ENCODE measurements at places on chromosomes 7 and 10.

DNA sequence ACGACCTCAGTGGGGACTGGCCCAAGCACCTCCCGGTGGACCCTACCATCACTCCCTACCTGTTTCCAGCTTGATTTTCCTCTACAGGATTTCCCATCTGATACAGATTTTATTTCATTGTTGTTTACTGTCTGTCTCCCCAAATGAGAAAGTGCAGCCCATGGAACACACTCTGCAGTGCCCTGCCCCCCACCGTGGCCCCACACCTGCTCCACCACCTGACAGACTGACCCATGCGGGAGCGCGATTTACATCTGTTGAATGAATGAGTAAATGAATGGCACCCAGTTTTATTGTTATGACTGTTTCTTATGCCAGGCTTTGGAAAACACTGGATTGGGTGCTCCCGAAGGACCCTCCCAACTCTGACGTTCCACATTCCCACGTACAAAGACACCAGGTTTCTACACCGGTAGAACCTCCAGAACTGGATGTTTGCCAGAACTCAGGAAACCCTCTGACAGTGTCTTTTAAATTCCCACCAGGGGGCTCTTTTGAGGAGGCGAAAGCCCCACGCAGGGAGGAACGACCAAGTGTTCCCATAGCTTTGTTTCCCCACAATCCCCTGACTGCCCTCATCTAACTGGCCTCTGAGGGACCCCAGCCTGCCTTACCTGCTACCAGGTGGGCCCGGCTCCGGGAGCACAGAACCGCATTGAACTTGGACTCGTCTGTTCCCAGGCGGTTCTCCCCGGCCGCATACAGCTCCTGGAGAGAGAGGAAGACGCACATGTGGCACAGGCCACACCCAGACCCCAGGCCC, 29.0 kb downstream of the PLAC9 start:
- DNase-seq, result no peak

DNA sequence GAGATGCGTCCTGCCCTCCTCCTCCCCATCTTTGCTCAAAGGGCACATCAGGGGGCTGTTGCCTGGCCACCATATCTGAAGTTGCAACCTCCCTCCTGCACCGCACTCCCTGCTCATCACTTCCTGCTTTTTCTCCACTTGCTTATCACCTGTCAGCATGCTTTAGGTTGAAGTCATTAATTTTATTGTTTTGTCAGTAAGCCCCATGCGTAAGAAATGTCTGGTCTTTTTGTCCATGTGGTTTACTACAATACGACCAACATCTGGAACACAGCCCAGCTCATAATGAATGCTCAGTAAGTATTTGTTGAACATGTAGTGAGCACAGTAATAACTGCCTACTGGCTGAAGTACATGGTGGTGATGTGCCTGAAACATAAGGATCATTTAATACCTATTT, 71.6 kb upstream of the GJD4 start:
- DNase-seq, result peak; percentile 77

GRCh38 chr10:31136930-31137885, 105.5 kb upstream of the ZNF438 start:
- DNase-seq, result peak; percentile 42

GRCh38 chr10:74937266-74937856, 111.0 kb downstream of the KAT6B start:
- DNase-seq, result no peak

DNA sequence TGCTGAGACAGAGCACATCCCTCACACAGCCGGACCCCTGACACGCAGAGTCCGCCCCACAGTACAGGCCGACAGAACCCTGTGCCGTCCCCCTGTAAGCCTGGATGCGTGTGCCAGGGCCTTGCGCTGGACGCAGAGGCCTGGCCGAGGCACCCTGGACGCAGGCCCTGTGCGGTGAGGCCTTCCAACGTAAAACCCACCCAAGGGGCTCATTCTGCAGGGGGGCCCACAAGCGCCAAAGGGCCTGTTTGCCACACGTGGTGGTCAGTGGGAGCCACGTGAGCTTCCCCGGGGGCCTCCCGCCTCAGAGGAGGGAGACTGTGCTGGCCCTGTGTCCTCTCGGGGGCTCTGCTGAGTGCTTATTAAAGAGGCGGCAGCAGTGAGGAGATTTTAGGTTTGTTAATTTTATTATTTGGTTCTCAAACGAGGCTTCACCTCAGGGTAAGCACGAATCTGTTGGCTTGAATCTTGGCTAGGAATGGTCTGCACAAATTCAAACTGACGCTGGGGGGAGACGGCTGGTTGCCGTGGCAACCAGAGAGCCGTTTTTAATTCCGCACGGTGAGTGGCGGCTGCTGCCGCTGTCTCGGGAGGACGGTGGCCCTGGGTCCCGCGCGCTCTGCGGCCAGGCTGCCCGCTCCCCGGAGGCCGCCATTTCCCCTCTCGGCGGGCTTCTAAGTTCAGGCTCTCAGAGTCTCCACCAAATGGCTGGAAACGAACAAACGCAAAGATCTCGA, 4.9 kb upstream of the ADGRA1 start:
- DNase-seq, result no peak

GRCh38 chr10:7937315-7937945, 117.1 kb upstream of the GATA3 start:
- no peak for DNase-seq

- DNase-seq, result no peak
Measured at GRCh38 chr7:69603351-69603750, 5.1 kb downstream of the AUTS2 start.

DNA sequence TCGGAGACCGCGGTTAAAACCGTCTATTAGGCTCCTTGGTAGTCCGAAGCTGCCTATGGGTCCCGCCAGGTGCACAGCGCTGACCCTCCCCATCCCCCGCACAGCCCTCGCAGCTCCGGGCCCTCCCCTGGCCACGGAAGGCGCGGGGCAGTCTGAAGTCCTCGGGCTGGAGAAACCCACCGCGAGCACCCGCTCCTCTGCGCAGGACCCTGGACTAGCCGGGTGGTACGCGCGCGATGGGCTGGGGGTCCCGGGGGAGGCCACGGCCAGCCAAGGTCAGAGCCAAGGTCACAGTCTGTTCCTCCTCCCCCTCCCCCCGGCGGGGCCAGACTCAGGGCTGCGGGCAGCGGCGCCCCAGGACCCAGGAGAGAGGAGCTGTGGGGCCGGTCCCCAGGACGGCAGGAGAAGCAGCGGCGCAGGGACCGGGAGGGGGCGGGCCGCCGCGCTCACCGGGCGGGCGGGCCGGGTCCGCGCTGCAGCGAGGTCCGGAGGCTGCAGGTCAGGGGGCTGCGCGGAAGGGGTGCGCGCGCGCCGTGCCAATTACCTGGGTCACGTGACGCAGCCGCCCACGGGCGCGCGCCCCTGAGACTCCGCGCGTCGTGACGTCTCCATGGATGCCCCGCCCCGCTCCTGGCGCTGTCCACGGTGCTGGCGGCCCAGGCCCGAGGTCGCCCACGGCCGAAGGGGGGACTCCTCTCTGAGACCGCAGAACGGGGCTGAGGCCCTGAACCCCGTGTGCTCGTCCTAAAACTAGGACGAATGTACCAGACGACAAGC, at the start of gene OGDHL:
TSS of gene OGDHL (minus strand) at position 535 of the 777 bp plus-strand sequence. CDS start 3,731 bp downstream, outside the sequence.
- peak; percentile 85 for DNase-seq

DNA sequence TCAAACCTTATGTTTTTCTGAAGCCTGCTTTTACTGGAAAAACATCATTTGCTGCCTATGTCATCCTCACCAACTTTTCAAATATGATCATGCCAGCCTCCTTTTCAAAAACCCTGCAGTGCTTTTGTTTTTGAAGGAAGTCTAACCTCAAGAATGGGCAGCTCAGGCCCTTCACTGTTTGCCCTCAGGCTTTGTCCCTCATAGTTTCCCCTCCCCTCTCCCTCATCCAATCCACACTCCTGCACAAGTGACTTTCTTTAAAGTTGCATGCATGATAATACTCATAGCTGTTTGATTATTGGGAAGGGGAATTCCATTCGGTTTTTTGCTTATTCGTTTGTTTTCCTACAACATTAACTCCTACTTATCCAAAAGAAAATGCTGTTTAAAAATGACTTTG, 219.4 kb downstream of the SEMA3E start:
- DNase-seq, result no peak

- DNase-seq, result peak; percentile 51
Measured at GRCh38 chr7:92402920-92403759, 44.1 kb upstream of the GATAD1 start.

- peak; percentile 91 for DNase-seq
Measured at GRCh38 chr10:21364196-21365114, 161.0 kb downstream of the SKIDA1 start.

DNA sequence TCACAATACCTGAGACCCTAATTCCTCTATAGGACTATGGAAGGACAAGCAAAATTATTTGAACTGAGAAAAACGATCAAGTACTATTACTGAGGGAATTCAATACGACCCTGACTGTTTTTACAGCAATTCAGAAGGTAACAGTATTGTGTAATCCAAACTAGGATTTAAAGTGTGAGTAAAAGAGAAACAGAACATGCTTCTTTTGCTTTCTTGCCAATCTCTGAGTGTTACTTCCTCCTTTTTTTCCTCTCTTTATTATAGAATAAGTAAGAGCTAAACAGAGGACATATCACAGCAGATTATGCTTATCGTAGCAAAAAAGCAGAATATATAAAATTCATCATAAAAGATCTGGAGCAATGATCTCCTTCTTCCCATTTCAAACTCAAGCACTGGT, 292.1 kb downstream of the THSD7A start:
- DNase-seq, result peak; percentile 2

- DNase-seq, result no peak
Measured at GRCh38 chr7:24356718-24357386, 72.9 kb downstream of the NPY start.

DNA sequence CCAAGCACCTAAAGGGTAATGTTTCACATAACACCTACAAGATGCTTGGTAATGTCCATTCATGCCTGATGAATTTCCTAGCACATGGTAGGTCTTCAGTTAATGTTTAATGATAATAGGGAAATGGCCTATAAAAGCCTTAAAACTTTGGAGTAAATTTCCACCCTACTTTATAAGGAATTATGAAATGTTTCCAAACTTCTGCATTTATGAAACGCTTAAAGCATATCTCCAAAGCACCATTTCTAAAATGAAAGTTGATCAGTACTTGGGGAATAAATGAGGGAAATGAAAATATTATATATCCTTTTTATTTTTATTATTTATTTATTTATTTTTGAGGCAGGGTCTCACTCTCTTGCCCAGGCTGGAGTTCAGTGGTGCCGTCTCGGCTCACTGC, 51.8 kb downstream of the INPP5F start:
- DNase-seq, result no peak

- peak; percentile 24 for DNase-seq
Measured at GRCh38 chr10:123229927-123230630, 75.9 kb downstream of the BUB3 start.

GRCh38 chr7:55107946-55108345, 89.1 kb downstream of the EGFR start:
- peak; percentile 27 for DNase-seq

GRCh38 chr10:60374836-60375235, 14.8 kb downstream of the ANK3 start:
- no peak for DNase-seq

DNA sequence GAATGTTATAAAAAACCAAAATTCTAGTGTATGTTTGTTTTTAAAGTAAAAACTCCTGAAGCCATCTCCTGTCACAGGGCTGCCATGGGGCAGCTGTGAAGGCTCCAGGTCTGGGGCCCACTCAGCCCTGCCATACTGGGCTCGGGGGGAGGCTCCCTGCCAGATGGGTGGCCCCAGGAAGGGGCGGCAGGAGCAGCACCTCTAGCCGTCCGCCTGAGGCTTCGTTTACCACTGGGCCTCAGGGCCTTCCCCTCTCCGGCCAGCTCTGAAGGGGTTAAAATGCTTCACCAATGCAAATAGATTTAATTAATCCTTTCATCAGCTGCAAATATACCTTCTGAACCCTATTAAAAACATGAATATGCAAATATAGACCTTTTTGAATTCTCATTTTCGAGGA, 139.0 kb downstream of the ELFN1 start:
- DNase-seq, result no peak

DNA sequence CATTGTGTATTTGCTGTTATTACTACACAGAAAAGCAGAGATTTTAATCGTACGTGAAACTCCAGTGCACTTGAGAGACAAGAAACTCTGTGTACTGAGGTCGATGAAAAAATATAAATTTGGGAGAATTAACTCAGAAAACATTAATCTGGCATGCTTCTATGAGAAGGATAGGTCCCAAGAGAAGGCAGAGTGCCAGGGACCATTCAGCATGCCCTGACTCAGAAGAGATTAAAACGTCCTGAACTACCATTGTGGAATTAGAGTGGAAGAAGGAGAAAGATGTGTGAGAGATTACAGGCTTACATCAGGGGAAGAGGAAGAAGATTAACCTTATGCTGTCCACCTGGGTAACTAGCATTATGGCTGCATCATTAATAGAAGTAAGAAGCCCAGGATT, 72.4 kb downstream of the REEP3 start:
- DNase-seq, result peak; percentile 26

GRCh38 chr7:114789161-114789560, 132.7 kb upstream of the MDFIC start:
- no peak for DNase-seq

- no peak for DNase-seq
Measured at GRCh38 chr10:94370501-94370900, 7.8 kb upstream of the NOC3L start.

DNA sequence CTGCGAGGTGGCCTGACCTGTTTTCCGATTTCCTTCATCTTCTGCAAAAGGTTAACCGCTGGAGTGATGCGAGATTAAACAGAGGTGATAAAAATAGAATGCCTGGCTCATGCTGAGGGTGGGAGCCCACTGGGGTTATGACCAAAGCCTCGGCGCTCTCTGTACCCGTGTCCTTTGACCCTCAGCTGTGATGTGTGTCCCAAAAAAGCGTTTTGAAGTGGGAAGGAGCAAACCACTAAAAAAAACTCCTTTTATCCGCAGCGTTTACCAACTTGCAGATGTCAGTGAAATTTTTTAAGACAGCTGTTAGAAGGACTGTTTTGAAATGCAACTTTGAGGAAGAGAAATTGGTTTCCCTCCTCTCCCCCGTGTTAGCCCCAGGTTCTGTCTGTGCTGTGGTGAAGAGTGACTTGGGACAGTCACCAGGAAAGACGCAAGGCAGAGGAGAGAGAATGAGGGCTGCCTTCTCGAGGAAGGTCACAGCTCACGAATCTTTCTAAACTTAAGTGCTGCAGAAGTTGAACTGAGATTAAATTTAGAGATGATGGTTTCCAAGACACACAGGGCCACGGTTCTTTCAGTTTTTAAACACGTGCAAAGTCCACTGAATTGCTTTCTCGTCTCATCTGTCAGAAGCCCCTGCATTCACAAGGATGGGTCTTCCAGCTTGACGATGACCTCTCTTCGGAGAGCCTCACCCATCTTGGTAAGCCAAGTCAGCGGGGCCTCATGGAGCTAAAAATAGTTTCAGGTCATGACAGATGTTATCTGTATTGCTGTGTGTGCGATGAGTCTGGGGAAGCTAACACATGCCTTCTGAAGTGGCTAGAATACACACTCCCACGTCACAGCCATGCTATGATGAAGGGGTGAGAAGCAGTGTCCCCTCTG, 27.6 kb downstream of the AMZ1 start:
- no peak for DNase-seq

GRCh38 chr10:97788552-97789442, 17.0 kb upstream of the SFRP5 start:
- peak; percentile 32 for DNase-seq
